Mesangial cell (primary cell): ENCODE measurements at places on chromosomes 5 and 9. TPM values are rescaled to one million over a fixed set of nuclear protein-coding genes. Genes with fewer than 3 reads are reported as not detected.

Gene MLANA
- not detected in 2 replicates for total RNA-seq

Gene TAF11L10
- not detected in 2 replicates for total RNA-seq

Gene GRIA1
- not detected in 2 replicates for total RNA-seq

Gene PCDHGA3
- total RNA-seq, result 0.65 and 2.5 TPM in 2 replicates

Gene NEUROG1
- total RNA-seq, result not detected in 2 replicates

Gene RAB3C
- total RNA-seq, result under 0.01 TPM in 1 of 2 replicates, not detected in the other

Gene DMGDH
- 0.33 and 3.3 TPM in 2 replicates for total RNA-seq

Gene WWC1
- total RNA-seq, result 27.7 and 56.5 TPM in 2 replicates

Gene STK32A
- total RNA-seq, result 0.16 and 1.5 TPM in 2 replicates

Gene WNT8A
- total RNA-seq, result not detected in 2 replicates

Gene PCDHA1
- total RNA-seq, result under 0.01 and 0.16 TPM in 2 replicates

Gene SPINK14
- not detected in 2 replicates for total RNA-seq

Gene LURAP1L
- total RNA-seq, result 3.9 and 4.1 TPM in 2 replicates

Gene NUTM2F
- not detected in 2 replicates for total RNA-seq

Gene ADAMTS12
- total RNA-seq, result 5.1 and 7.0 TPM in 2 replicates

Gene PPIC
- total RNA-seq, result 16.9 and 30.3 TPM in 2 replicates

Gene IFNA2
- not detected in 2 replicates for total RNA-seq

Gene CCDC152
- 0.25 and 0.49 TPM in 2 replicates for total RNA-seq

Gene ECM2
- 0.13 and 0.16 TPM in 2 replicates for total RNA-seq

Gene CDK9
- 24.3 and 44.4 TPM in 2 replicates for total RNA-seq

Gene WHRN
- 2.8 and 8.7 TPM in 2 replicates for total RNA-seq

Gene ZNF454
- 1.3 and 2.9 TPM in 2 replicates for total RNA-seq

Gene PCDHB10
- total RNA-seq, result 0.16 and 0.89 TPM in 2 replicates

Gene SLC45A2
- total RNA-seq, result not detected in 2 replicates

Gene PRRX2
- 1.6 and 2.7 TPM in 2 replicates for total RNA-seq

Gene OR1Q1
- not detected in 2 replicates for total RNA-seq

Gene SH3RF2
- total RNA-seq, result 15.2 and 19.6 TPM in 2 replicates

Gene KCNV2
- not detected in 2 replicates for total RNA-seq

Gene SVEP1
- 0.16 and 0.38 TPM in 2 replicates for total RNA-seq

Gene PCDHB15
- total RNA-seq, result 0.16 and 1.0 TPM in 2 replicates

Gene IL33
- not detected in 2 replicates for total RNA-seq
